Astrocyte of the cerebellum (primary cell): ENCODE measurements at places on chromosomes 12 and 14.
A peak's percentile ranks its signal among the peaks of the same experiment; 100 is the strongest.

DNA sequence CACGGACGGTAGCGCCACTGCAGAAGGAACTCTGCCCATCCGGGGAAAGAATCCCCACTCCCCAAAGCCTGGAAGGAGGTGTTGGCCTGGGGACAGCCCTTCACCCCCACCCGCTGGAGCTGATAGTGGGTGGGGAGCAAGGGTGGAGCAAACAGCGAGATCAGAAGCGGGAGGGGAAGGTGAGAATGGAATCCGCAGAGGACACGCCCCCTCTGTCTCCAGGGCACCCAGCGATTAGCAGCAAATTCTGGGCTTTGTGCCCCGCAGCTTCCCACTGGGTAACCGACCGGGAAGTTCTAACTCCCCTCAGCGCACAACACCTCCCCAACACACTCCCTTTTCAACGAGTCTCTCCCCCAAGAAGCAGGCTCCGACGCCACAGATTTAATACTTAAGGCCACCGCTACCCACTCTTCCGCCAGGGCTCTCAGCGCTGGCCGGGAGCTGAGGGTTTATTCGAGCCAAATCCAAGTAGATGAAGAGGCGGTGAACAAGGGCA lies 1.4 kb downstream of the SLC25A29 start:
- no peak for DNase-seq

GRCh38 chr12:49410818-49411217 lies 43.6 kb downstream of the SPATS2 start:
- no peak for DNase-seq

GRCh38 chr14:104693482-104694431 lies 4.3 kb downstream of the INF2 start:
- DNase-seq = no peak

- no peak for DNase-seq
Observed at GRCh38 chr12:6118891-6119568, 5.4 kb downstream of the VWF start.

- DNase-seq = peak; percentile 57
Observed at GRCh38 chr12:32603858-32604257, 75.2 kb upstream of the DNM1L start.

GRCh38 chr14:53325176-53325806 lies 172.2 kb upstream of the DDHD1 start:
- DNase-seq = no peak
